ENCODE measurements at places on chromosomes 6 and 20. TPM values are rescaled to one million over a fixed set of nuclear protein-coding genes. Genes with fewer than 3 reads are reported as not detected.

- DNase-seq: no peak
Observed at GRCh38 chr20:46277602-46278001, 30.7 kb downstream of the CDH22 start.

- DNase-seq: no peak
Observed at GRCh38 chr6:24858177-24858653, 59.5 kb upstream of the ARMH2 start.

Gene WFDC6
- not detected for total RNA-seq

GRCh38 chr20:59004763-59005522, 2.1 kb downstream of the CTSZ start:
- DNase-seq: no peak

Gene DCDC2
- total RNA-seq: 3.2 TPM

Gene CGAS
- total RNA-seq: 0.16 TPM

Measured in astrocyte (in vitro differentiated cells and primary cell).